GM13976 (cell line): ENCODE measurements at places on chromosomes 1 and 21.

DNA sequence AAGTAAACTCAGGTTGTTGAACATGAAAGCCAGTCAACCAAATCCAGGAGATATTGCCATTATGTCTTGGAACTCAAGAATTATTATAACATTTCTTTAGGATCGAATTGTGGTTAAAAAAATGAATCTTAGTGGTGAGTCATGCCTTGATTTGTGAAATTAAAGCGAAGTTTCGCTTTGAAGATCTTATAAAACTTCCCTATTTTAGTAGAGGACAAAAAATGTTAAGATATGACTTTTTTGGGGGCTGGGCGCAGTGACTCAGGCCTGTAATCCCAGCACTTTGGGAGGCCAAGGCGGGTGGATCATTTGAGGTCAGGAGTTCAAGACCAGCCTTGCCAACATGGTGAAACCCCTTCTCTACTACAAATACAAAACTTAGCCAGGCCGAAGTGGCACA, 39.5 kb upstream of the PTBP2 start:
- no peak for DNase-seq

DNA sequence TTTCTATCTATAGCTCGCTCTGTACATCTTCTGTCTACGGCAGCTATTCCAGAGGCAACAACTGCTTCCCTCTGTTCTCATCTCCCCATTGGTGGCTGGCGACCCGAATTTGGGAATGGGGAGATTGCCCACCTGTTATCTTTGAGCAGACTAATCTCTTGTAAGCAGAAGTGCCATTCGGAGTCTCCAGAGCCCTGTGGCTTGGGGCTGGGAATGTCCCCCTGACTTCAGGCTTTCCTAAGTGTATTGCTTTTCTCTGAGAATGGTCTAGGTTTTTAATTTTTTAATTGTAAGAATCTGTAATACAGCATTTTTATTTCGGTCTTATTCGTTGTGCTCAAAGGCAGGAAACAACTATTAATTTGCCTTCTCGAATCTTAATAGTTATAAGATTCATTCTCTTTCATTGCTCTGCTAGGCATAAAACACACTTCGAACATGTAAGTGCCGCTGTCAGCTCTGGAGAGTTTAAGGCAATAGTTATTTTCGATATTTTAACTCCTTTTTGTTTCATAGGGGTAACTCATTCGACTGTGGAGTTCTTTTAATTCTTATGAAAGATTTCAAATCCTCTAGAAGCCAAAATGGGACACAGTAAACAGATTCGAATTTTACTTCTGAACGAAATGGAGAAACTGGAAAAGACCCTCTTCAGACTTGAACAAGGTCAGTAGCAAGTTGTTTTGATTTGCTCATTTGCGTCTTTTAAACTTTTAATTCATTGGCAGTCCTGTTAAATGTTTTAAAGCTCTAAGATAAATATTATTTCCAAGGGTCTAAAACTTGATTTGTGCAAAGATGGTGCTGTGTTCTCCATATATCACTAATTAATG, 514 bp downstream of the AGL start:
- DNase-seq = peak; percentile 24

DNA sequence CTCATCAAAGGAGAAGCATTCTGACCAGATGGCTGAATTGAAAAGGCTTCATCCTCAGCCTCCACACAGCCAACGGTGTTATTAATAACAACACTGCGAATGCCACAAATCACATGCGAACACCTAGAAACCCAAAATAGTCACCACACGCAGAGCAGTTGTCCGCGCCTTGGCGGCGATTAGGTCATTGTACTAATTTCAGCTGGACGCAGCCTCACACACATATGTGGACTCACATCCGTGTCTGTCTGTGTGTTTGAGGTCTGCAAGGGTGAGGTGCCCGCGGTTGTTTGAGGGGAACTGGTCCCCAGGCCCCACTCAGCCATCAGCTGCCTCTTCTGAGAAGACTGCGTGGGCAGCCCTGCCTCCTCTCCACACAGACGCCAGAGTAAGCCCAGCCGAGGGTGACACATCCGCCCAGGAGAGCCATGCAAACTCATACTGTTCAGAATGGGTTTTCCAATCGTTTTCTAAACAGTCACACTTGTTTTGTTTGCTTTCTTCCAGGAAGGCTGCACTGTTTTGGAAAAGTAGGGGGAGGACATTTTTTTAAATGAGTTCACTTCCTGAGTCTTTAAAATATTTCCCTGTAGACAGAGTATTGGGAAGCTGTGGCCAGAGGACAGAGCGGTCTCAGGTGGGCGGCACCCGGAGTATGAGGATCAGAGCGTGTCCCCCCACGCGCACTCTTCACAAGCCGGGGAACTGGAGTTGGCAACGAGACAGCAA, 53.4 kb downstream of the TOMM20 start:
- peak; percentile 80 for DNase-seq

DNA sequence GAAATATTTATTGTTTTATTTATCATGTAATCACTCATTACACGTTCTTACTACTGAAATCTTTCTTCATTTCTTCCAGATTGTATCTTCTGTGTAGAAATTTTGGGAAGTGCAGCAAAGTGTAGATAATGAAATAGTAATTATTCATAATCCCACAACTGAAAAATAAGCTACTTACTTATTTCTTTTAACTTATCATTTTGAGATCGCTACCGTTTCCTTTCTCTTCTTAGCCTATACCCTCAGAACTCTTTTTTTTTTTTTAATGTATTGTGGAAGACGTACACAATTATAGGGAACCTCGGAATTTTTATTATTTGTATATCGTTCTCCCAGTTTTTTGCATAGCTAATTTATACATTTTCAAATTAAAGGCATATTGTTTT, 518 bp upstream of the FH start:
- DNase-seq = no peak

GRCh38 chr1:15947382-15948090, 28.4 kb downstream of the ZBTB17 start:
- DNase-seq = no peak

GRCh38 chr1:230567221-230567575, 75.1 kb upstream of the COG2 start:
- DNase-seq = no peak

DNA sequence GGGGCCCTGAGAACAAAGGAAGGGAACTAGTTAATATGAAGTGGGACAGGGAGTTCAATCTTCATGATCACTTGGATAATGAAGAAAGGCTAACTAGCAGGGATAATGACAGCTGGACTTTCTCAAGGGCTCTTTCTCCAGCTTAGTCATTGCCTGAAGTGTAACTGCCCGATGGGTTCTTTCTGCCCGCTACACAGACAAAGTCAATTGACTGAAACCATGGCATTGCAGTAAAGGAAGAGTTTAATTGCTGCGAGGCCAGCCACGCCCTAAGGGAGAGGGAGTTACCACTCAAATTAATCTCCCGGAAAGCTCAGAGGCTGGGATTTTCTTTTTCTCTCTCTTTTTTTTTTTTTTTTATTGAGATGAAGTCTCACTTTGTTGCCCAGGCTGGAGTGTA, 16.6 kb upstream of the SLC2A5 start:
- no peak for DNase-seq

GRCh38 chr1:234855851-234856250, 245.9 kb upstream of the IRF2BP2 start:
- DNase-seq = no peak

- peak; percentile 73 for DNase-seq
Measured at GRCh38 chr1:156508205-156508954, 7.8 kb upstream of the MEF2D start.

GRCh38 chr1:19476450-19477190, 8.7 kb downstream of the CAPZB start:
- peak; percentile 47 for DNase-seq

- DNase-seq = no peak
Measured at GRCh38 chr1:152115344-152115743, at the start of gene TCHH. Gene TCHH (minus strand): TSS chr1:152115444. CDS start chr1:152114080, 1,364 bp downstream.

DNA sequence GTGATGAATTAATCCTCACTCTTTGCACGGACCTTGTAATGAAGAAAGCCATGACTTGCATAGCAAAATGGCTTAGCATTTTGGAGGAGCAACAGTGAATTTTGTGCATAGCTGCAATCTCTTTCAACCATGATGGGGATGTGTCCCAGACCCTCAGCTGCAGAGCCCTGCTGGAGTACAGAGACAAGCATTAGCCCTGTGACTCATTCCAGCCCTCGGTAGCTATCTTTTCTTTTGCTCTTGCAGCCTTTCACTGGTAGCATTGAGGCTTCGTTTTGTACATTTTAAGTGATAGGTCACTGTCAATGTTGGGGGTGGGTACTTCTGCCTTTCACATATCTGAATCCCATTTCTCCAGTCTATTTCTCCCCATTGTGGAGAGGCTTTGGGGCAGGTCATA, 58.4 kb downstream of the SLC35F3 start:
- DNase-seq = no peak

DNA sequence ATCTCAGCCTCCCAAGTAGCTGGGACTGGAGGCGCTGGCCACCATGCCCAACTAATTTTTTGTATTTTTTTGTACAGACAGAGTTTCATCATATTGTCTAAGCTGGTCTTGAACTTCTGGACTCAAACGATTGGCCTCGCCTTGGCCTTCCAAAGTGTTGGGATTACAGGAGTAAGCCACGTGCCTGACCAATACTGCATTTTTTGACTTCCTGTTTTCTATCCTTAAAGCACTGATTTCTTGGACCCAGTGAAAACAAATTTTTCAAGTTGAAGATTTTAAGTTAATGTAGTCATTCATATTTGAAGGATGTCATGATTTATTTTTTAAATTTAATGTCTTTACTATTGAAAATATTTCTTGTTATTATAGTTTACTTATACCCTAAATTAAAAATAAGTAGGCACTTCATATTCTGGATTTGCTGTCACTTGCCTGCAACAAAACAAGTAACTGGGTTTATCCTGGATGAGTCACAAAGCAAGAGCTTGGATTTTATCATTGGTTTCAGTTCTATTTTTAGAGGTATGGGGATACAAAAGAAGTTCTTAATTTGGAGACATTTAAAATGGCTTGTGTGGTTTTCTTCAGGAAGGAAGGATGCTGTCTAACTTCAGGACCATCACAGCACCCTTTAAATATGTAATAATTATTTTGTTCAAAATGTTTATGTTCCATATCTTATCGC, 2.2 kb upstream of the VPS45 start:
- no peak for DNase-seq

DNA sequence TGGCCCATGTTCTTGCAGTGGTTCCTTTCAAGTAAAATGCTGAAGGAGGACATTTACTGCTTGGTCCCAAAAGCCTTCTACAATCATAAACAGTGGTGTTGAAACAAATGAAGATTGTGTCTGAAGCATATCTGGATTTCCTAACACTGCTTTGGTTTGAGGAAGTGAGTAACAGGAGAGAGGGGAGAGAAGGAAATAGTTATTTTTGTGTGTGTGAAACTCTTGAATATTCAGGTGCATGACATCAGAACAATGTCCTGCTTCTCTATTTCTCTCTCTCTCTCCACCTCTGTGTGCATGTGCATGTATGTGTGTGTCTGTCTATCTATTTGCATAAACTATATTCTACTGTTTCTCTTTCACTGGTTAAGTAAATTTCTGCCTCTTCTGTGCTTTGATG, 61.4 kb upstream of the TNFSF18 start:
- DNase-seq = peak; percentile 14

DNA sequence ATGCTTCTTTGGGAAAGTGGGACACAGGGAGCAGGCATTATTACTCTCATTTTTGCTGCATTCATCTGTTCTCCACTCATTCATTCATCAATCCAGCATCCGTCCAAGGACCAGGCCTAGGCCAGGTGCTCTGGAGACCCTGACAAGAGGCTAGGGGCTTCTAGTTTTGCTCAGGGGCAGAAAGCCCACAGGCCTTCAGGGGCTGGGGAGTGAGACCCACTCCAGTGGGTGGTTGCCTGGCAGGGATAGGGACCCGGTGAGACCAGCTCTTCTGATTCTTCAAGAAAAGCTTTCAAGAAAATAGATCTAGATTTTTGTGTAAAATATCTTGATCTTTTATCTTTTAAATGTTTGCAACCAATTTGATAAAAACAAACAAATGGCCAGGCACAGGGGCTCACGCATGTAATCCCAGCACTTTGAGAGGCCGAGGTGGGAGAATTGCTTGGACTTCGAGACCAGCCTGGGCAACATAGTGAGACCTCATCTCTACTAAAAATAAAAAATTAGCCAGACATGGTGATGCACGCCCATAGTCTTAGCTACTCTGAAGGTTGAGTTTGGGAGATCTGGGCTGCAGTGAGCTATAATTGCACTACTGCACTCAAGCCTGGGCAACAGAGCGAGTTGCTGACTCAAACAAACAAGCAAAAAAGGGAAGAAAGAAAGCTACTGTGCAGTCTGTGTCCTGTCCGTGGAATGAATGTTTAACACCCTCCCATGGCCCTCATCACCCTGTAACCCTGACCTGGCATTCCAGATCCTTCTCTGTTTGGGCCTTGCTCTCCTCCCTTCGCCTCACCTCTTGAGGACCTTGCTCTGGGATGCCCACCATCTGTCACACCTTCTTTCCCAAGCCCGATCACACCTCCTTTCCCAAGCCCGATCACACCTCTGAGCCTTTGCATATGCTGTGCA, 17.3 kb upstream of the LRP8 start:
- peak; percentile 60 for DNase-seq

DNA sequence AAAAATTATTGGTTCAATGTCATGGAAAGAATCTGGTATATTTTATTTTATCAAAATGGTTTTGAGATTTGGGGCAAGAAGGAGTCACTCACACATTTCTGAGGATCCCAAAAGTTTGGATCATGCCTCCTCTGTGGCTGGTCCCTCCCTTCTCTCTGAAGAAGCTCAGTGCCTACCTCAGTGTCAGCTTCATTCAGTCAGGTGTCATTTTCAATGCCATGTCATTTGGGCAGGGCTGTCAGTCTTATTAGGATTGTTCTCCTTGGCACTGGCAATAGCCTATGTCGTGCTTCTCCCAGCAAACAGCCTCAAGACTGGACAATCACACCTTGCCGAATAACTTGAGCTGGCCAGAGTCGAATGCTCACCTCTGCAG, 264.5 kb upstream of the CAMK1G start:
- no peak for DNase-seq

- DNase-seq = no peak
Measured at GRCh38 chr1:62356257-62356835, 37.1 kb upstream of the KANK4 start.

DNA sequence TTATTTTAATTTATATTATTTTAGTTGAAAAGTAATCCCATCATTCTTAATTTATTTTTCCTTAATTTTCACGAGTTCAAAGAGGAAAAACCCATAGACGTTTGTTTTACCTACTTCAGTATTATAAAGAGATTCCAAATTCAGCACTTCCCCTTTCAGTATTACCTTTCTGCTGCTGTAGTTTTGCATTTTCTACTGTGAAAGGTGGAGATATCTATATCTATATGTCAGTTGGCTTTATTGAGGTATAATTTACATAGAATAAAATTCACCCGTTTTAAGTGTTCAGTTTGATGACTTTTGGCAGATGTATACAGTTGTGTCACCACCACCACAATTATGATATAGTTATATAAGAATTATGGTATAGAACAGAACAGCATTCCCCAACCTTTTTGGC, 33.0 kb downstream of the MAST2 start:
- DNase-seq = no peak

DNA sequence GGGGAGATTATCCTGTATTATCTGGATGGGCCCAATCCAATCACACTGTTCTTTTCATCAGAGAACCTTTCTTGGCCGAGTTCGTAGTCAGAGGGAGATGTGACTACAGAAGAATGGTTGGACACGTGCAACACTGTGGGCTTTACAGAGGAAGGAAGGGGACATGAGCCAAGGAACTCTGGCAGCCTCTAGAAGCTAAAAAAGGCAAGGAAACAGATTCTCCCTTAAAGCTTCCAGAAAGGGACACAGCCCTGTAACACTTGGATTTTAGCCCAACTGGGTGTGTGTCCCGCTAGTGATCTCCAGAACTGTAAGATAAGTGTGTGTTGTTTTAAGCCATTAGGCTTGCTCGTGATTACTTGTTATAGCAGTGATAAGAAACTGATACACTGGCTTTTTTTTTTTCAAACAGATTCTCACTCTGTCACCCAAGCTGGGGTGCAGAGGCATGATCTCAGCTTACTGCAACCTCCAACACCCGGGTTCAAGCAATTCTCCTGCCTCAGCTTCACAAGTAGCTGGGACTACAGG, 53.9 kb upstream of the FBXO28 start:
- DNase-seq = no peak
